Stomach (tissue), 19 donors: ENCODE measurements at places on chromosomes 6 and 20.
A peak's percentile ranks its signal among the peaks of the same experiment; 100 is the strongest.

GRCh38 chr6:80356000-80356399 is 249.5 kb downstream of the BCKDHB start:
- no peak for DNase-seq

DNA sequence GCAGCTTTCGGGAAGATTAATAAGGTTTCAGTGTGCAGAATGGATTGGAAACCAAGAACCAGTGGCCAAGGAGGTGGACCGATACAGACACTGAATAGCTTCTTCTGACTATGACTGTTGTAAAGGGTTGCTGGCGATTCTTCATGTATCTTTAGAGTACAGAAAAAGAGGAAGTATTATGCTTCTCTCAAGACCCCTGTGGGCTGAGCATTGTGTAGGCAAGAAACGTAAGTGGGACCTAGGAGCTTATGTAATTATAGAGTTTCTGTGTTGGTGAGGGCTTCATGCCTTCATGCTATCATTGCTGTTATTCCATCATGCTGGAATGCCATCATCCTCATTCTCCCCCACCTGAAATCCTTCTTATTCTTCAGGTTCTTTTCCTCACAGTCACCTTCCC is 105.4 kb upstream of the AKIRIN2 start:
- no peak for DNase-seq

DNA sequence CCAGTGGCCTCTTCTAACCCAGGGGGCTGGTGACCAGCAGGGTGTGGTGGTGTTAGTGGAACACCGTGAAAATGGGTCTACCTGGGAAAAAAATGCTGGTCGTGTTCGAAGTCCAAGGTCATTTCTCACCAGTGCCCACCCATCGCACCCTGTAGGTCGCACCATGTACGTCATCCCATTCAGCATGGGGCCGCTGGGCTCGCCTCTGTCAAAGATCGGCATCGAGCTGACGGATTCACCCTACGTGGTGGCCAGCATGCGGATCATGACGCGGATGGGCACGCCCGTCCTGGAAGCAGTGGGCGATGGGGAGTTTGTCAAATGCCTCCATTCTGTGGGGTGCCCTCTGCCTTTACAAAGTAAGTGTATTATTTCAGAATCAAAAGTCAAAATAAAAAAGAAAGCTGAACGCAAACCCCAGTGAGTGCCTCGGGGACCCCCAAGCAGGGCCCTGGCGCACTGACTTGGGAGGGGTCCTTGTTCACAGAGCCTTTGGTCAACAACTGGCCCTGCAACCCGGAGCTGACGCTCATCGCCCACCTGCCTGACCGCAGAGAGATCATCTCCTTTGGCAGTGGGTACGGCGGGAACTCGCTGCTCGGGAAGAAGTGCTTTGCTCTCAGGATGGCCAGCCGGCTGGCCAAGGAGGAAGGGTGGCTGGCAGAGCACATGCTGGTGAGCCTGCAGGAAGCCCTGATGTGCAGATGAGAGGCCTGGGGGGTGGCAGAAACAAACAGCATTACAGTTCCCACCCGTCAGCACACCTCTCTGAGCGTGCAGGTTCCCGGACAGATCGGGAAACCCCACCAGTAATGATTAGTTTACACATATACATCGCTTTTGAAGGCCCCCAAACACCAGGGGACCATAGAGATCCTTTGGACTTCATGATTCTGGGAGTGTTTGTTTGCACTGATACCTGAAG is 1.9 kb downstream of the PCK1 start:
- no peak for DNase-seq

DNA sequence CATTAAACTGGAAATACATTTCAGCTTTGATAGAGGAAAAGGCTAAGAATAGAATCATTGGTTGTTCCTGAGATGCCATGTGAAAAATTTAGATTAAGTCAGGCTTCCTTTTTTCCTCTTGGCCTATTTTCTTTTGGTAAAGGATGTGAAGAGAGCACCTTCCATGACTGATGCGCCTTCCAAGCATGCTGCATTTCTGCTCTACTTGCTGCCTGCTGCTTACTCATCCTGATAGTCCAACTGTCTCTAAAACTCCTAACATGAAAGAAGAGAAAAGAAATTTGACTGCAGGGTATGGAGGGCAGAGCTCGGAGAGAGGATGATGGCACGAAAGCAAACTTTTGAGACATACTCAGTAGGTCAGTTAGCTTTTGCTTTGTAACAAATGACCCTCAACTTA is 28.8 kb downstream of the SNAP25 start:
- no peak for DNase-seq

GRCh38 chr20:3080939-3081388 is 3.6 kb downstream of the AVP start:
- no peak for DNase-seq

DNA sequence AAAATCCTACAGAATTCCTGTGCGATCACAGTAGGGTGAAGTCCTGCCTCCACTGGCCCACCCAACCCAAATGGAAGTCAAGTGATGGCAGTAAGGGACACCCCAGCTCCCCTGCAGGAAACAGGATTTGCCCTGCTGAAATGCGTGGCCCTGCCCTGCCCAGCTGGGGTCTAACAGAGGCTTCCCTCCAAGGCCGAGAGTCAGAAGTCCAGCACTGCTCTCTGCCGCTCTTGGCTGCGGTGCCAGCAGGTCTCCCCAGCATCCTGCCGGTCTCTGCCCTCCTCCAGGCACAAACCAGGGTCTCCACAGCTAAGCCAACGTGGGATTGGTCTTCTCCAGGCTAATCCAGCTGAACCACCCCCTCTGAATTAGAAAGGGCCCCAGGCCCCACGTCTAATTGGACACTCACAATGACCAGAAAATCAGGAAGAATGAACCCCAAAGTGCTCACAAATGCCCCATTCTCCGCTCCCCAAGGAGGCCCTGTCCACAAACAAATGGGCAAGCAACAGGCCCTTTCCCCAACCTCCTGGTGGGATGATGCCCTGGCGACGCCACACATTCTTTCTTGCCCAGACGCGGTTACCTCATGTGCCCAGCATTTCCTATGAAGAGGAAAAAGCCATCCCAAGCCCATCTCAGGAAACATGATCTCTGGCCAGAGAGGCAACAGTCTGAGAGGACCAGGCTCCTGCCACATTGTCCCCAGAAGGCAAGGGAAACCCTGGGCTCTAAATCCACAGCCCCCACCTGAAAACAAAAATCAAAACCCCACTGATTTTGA is 117.2 kb downstream of the BANF2 start:
- no peak for DNase-seq

DNA sequence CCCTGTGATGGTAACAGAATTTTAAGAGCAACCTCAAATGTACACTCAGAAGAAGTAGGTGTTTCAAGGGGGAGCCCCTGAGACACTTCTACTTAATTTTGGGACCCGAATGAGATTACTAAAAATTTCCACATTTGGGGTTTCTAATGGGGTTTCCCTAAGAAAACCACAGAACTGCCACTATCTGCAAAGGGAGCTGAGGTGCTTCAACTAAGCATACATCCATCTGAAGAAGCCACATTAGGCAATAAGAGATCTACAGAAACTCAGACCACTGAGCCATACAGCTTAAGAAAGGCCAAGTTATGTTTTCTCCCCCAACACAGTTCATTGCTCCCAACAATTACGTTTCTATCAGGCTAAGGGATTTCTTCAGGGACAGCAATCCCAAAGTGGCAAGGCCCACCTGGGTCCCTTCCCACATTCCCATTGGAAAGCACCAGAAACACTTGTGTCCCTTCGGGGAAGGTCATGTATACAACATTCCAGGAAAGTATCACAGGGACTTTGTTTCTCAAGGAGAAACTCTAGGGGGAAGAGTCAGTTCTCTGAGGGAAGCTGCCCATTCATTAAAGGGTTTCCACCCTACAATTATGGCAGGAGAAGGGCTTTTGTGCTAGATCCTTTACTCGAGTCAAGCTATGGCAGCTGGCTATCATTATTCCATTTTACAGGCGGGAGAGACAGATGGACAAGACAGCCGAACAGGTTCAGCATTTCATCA is 5.0 kb downstream of the BCL2L1 start:
- no peak for DNase-seq

GRCh38 chr6:100449239-100449691 is 15.5 kb downstream of the SIM1 start:
- no peak for DNase-seq

GRCh38 chr20:888057-888456 is 28.1 kb downstream of the ANGPT4 start:
- DNase-seq, result no peak

DNA sequence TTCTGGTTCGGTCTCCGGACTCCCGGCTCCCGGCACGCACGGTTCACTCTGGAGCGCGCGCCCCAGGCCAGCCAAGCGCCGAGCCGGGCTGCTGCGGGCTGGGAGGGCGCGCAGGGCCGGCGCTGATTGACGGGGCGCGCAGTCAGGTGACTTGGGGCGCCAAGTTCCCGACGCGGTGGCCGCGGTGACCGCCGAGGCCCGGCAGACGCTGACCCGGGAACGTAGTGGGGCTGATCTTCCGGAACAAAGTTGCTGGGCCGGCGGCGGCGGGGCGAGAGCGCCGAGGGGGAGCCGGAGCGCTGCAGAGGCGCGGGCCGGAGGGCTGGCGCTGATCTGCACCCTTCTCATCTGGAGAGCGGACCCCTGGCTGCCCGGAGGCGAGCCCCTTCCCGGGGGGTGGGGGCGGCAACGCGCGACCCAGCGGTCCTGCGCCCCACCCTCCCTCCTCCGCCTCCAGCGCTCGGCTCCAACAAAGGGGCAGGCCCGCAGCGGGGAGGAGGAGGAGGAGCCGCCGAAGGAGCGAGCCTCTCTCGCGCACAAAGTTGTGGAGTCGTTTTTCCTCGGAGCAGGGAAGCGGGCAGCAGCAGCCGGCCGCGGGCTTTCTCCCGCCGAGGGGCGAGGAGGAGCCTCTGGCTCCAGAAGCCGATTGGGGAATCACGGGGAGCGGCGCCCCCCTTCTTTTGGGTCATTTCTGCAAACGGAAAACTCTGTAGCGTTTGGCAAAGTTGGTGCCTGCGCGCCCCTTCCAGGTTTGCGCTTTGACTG is at the start of gene UTRN:
Gene UTRN, plus strand, starts transcription at position 553 of the 765 bp plus-strand sequence. CDS start 6,494 bp downstream, outside the sequence.
- DNase-seq, result peak; percentile 93

DNA sequence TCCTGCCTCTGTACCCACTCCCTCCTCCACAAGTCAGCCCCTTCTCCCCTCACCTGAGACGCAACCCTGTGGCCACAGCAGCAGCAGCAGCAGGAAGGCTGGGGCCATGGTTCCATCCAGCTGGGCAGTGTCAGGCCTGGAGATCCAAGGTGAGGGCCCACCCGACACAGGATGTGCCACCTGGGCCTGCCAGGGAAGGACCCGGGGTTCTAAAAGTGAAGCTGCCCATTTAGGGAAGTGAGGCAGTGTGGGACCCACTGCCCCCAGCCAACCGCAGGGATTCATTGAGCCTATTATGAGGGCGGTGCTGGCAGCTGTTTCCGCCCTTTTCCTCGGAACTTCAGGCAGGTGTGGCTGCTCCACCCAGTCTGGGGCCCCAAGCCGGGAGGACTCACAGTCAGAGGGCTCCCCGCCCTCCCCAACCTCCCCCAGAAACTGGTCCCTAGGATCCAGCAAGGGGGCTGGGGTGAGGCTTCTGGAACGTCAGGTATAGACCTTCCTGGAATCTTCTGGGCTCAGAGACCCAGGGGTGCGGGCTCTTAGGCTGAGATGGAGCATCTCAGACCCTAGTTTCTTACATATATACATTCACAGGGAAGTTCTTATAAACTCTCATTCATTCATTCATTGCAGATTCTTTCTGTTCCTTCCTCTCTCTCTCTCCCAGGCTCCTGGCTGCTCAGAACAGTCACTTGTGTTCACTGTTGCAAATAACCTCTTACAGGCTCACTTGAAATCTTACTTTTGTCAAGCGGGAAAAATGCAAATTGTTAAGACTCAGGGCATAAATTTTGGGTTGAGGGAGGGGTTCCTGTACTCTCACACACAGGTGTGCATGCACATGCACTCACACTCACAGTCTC is at the start of gene TREML2:
Gene TREML2, minus strand, starts transcription at position 249 of the 863 bp plus-strand sequence. Its CDS starts 141 bp downstream, at position 108.
- peak; percentile 45 for DNase-seq

- DNase-seq, result no peak
These were observed 904.3 kb upstream of the FLRT3 start for GRCh38 chr20:15241681-15242080.

DNA sequence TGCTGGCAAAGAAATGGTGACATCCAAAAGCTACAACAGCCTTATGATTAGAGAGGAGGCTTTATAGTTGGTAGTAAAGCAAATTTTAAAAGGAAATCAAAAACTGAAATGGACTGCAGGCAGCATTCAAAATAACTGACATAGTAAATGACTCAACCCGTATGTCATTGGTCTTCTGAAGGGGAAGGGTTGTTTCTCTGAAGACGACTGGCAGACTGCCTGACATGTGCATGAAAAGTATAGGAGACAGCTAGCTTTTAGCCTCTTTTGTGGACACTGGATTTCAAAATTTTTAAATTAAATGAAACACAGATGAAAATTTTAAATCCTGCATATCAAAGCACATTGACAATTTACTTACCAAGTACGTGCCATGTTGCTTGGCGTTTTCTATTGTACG is 90.7 kb downstream of the TRMT6 start:
- DNase-seq, result no peak

DNA sequence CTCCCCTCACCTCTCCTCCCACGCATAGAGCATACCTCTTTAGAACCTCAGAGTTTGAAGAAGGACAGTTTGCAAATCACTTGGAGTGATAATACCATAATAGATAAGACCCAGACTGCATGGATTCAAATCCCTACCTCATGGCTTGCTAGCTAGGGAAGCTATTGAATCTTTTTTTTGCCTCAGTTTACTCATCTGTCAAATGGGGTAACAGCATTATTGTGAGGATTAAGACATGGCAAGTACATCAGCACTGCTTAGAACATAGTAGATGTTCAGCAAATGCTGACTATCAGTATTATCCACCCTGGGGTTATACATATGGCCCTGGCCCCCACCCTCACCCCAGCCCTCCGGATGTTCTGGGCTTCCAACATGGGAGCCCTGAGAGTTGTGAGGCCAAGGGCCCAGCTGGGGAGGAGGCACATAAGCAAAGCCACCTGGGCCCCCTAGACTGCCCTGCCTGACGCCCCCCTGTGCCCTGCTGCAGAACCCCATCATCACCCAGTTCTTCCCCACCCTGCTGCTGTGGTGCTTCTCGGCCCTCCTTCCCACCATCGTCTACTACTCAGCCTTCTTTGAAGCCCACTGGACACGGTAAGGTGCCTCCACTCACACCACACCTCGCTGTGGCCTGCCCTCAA is 9.1 kb upstream of the CAPN11 start:
- DNase-seq, result no peak

GRCh38 chr6:139174961-139175360 is 40.1 kb downstream of the HECA start:
- no peak for DNase-seq

- DNase-seq, result no peak
These were observed 152.8 kb downstream of the TMEM200A start for GRCh38 chr6:130518588-130518987.

DNA sequence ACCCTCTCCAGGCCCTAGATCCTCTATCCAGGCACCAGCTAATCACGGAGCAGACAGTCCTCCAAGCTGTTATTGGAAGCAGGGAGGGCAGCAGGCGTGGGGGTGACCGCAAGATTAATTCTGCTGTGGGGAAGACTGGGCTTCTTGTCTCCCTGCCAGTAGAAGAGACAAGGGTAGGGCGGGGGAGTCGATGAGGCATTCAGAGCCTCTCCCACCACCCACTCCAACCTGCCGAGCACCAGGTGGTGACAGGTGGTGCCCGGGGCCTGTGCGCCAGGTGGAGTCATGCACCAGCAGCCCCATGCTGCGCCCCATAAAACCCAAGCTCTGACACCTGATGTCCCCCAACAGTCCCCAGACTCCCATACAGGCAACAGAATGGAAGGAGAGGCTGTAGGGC is 89.6 kb downstream of the CDH22 start:
- DNase-seq, result no peak
